ENCODE measurements at places on chromosomes 1 and 21. TPM values are rescaled to one million over a fixed set of nuclear protein-coding genes. Genes with fewer than 3 reads are reported as not detected.

Gene CD52
- 11.5 TPM for polyA plus RNA-seq

Gene TAS1R1
- polyA plus RNA-seq, result 6.3 TPM

Gene SLC45A1
- polyA plus RNA-seq, result 0.59 TPM

Gene PLCH2
- 0.79 TPM for polyA plus RNA-seq

Gene TCHH
- not detected for polyA plus RNA-seq

DNA sequence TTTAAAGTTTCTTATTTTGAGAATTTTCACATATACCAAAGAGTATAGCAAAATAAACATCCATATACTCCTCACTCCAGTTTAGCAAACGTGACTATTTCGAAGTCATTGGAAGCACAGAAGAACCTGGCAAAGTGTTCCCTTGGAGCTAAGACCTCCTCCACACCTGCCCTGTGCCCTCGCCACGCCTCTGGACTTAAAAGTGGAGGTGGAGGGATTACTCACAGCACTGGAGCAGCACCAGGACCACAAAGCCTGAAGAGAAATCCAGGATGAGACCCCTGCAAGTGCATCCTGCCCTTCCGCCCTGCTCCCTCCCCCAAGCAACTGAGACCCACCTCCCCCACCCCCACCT is 436 bp downstream of the CHI3L1 start:
- DNase-seq, result no peak

DNA sequence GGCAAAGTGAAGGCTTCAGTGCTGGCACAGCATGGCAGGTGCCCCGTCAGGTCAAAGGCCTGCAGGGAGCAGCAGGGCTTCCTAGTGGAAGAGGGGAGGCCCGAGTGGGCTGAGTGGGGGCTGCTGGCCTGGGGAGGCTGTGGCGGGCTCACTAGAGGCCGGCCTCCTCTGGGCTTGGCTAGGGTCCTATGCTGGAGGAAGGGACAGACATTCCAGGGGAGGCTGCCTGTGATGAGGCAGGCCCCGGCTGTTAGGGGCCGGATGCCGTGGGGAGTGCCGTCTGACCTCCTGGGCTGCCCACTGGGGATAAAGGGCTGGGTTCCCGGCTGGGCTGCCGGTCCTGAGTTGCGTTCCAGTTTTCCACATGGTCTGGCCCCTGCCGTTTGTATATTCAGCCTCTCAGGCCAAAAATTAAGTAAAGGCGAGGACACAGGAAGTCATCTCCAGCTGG is 21.1 kb downstream of the PRXL2B start:
- peak; percentile 89 for DNase-seq

DNA sequence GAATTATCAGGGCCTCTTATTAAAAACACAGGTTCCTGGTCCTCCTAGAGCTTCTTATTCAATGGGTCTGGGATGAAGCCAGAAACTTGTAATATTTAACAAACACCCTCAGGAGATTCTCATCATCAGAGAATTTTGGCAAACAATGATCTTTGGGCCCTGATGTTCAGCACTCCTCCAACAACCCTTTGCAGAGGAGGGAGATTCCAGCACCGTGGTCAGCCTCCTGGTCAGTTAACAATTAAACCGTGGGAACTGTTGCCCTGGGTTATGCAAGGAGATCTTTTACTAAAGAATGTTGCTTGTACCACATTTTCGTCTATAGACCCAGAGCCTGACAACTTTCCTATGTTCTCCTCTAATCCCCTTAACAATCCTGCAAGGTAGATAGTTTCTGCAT is 294.4 kb downstream of the PLPP3 start:
- DNase-seq, result peak; percentile 90

DNA sequence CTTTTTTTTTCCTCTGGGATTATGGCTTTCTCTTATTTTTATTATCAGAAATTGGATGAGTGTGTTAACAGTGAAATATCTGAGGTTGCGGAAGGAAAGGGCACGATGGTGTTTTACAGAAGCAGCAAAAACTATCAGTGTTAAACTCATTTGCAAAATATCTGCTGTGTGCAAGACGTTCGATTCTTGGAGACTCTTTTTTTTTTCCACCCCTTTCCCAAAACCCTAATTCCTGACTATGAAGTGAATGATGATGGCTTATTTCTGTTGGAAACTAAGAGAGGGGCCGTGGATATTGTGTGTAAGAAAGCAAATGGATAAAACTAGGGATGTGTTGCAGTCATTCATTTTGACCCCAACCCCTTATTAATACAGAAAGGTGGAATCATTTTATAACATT is 677 bp downstream of the NCAM2 start:
- no peak for DNase-seq

DNA sequence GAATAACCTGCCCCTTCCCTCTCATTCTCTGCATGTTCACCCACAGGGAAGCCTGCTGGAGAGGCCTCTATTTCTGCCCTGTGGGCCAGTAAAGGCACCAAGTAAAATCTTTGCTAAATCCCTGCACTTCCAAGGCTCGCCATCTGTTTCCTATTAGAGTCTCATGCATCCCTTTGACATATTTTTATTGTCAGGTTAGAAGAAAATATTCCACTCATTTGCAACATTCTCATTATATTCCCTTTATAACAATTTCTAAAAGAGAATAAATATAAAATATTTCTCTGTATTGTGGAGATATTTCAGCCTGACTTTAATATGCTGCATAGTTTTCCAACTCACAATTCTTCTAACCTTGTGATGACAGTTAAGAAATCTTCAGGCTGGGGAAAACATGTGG is 340.4 kb upstream of the VAMP3 start:
- DNase-seq, result peak; percentile 7

GRCh38 chr1:206713070-206713469 is 28.4 kb downstream of the MAPKAPK2 start:
- no peak for DNase-seq

Measured in muscle of back (tissue), 13 donors.